ENCODE measurements at places on chromosomes 5 and 9. TPM values are rescaled to one million over a fixed set of nuclear protein-coding genes. Genes with fewer than 3 reads are reported as not detected.

The LAMC3 gene
- total RNA-seq: 0.07 TPM

The ANKDD1B gene
- total RNA-seq: 0.25 TPM

GRCh38 chr5:130963798-130964197 lies 201.3 kb downstream of the HINT1 start:
- no peak for DNase-seq

The MAMDC2 gene
- 8.9 TPM for total RNA-seq

The PCDHB8 gene
- total RNA-seq: 1.8 TPM
